CD4-positive, alpha-beta T cell treated with Interleukin-1 beta for 1 hour (primary cell): ENCODE measurements at places on chromosomes 6 and 20.
A peak's percentile ranks its signal among the peaks of the same experiment; 100 is the strongest.

DNA sequence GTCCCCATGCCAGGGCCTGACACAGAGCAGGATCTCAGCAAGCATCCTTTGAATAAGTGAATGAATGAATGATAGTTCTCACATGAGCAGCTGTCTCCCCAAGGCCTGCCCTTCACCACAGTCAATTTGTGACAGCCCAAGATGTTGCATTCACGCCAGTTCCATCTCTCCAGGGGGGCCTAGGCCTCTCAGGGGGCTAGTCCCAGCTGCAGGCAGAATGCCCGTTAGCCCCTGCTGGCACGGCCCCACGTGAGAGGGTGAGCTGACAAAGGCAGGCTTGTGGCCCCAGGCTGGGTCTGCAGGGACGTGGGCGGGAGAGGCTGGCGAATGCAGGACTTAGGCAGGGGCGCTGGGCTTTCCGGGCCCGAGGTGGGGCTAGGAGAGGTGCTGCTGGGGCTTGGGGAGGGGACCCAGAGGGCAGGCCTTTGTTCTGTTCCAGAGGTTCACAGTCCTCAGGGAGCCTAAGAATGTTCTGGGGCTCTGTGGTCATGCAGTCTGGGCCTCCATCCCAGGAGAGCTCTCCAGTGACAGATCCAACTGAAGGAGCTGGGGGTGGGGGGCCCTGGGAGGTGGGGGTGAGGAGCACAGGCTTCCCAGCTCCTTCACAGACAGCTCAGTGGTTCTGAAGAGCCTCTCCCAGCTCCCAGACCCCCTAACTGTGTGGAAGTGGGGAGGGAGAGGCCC is 30.5 kb upstream of the TLDC2 start:
- DNase-seq: no peak

GRCh38 chr6:133376743-133377142 is 135.6 kb downstream of the EYA4 start:
- no peak for DNase-seq

GRCh38 chr6:136410201-136411024 is 120.8 kb upstream of the BCLAF1 start:
- DNase-seq: no peak

- no peak for DNase-seq
These were observed 52.6 kb upstream of the PDE7B start for GRCh38 chr6:135798751-135799515.

DNA sequence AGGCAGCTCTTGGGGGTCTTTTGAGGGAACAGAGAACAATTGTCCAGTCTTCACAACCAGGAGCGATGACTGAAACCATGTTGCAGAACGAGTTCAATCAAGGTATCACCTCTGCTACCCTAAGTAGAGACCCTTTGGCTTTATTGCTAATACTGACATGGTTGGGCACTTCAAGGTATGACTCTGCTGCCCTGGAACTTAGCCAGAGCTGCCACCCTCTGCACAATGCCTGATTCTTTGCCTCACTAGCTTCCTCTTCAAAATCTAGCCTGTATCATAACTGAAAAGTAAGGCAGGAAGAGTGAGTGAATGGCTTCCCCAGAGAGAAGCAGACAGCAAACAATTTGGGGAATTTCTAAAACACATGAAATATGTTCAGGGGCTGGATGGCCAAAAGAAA is 592.7 kb upstream of the NRSN1 start:
- no peak for DNase-seq

GRCh38 chr6:169173532-169174268 is 79.9 kb downstream of the THBS2 start:
- DNase-seq: no peak

DNA sequence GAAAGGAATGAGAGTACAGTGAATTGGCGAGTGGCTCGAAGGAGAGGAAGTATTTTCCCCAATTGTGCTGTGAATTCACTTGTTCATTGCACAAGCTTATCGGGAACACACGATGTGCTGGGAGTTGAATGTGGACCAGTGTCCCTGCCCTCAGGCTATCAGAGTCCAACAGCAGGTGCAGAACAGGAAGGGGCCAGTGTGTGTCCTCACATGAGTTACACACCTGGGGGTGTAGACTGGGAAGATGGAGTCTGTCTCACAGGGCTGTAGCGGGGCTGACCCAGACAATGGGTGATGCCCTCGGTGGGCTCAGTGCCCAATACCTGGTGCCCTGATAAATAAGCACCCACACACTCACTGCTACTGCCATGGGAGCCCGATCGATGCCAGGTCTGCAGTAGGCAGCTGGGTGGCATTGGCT is 14.4 kb downstream of the DUSP22 start:
- DNase-seq: no peak

DNA sequence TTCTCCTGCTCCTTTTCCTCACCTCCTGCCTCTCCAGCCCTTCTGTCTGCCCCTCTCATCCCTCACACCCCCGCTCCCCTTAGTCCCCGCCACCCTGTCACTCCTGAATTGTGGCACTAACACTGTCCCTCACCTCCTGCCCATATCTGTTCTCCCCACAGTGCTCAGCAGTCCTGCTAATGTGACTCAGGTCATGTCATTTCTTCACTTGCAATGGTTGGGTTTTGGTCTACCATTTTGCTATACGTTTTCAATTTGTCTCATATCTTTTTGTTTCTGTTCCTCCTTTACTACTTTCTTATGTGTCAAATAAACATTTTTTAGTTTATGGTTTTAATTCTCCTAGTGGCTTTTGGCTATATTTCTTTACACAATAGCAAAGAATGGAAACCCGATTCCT is 1.3 kb upstream of the HLA-B start:
- DNase-seq: no peak

GRCh38 chr6:3061501-3061941 is 6.8 kb upstream of the RIPK1 start:
- no peak for DNase-seq

DNA sequence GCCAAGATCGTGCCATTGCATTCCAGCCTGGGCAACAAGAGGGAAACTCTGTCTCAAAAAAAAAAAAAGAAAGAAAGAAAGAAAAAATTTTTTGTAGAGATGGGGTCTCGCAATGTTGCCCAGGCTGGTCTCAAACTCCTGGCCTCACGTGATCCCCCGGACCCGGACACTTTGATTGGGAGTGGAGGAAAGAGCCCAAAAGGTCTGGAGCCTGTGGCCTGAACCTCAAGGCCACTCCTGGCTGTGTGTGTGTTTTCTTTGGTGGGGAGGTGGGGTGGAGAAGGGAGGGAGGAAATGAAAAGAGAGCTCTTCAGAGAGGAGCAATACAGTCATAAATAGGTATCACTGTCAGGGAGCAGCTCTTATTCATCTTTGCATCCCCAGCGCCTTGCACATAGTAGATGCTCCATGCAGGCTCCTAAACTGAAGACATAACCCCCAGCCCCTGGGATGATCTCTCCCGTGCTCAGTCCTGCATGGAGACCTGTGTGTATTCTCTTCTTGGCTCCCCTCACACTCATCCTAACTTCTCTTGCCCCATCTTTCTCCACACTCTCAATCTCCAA is 75.7 kb downstream of the FGD2 start:
- DNase-seq: no peak

DNA sequence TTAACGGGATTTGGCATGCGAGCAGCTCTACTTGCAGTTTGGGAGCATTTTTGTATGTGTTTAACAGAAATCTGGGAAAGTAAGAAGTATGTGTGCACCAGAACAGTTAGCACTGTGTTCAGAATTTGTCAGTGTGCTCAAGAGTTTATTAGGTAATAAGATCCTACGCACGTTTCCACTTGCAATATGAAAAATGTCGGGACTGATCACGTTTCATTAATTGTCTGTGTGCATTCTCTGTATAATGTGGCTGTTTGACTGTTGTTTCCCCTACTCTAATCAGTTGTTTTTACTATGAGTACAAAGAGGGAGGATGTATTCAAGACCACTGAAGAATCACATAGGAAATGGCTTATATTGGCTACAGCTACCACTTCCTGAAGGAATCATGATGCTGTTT is 349.7 kb upstream of the POU3F2 start:
- no peak for DNase-seq

DNA sequence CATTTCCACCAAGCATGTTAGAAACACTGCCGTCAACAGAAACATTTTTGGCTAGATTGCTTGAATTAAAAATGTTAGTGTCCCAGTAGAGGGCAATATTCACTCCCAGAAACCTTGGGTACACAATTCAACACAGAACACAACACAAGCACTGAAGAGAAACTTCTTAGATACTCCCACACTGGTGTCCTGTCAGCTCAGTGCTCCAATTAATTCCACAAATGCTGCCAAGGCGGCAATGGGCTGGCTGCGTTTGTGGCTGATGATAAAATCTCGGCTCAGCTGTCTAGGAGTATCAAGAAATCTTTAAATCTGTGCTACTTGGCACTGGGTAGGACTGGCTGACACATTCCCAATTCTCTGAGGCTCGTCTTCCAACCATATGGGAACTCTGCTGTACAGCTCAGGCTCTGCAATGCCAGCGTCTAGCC is 39.3 kb downstream of the BEND3 start:
- DNase-seq: no peak

DNA sequence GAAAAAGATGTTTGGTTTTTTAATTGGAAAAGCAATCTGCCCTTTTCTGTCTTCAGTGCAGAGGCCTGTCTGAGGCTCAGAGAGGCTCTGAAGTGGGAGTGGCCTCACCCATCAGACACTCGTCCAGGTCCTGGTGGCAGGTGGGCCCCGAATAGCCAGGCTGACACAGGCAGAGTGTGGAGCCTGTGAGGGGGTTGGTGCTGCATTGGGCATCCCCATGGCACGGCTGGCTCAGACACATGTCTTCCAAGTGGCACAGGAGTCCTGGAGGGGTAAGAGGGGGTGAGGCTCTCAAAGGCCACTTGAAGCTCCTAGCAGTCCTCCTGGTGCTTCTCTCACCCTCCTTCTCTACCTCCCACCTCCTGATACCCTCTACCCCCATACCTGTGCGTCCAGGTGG is 3.8 kb downstream of the NOTCH4 start:
- DNase-seq: no peak

GRCh38 chr6:88705601-88706000 is 257.8 kb downstream of the RNGTT start:
- no peak for DNase-seq

DNA sequence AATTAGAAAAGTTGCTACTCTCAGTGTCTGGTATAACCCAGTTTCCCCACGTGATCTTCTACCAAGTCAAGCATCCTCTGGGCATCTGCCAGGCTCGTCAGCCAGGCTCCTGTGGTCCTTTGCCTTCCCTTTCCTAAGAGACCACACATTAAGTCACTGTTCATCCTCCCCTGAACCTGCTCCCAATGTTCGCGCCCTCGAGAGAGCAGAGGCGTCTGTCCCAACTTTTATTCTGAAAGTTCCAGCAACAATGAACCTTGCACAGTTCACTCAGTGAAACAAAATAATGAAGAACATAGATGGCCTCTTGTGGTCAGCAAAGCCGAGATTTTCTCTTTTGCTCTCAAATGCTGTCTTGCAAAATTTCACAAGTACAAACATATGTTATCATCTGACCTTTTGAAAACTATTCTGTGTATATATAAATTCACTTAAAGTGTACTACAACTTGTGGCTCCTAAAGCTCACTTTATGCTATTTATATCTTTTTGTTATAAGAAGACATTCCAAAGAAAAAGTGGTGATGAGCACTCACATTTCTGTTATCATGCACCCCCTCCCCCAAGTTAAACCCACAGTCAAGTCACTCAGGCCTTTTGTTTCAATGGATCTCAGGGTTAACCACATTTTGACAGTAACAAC is 39.2 kb upstream of the NHSL1 start:
- DNase-seq: no peak

DNA sequence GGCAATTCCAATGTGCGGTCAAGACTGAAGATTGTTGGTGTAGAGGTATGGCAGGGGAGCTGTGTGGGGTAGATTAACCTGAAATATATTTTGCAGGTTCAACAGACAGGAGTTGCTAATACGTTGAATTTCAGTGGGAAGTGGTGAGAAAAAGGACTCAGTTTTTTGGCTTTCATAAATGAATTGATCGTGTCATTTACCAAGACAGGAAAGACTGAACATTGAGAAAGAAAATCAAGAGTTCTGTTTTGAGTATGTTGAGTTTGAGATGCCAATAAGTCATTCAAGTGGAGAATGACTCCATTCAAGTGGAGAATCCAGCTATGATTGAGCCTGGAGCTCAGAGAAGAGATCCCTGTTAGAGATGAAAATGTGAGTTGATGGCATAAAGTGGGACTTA is 31.1 kb downstream of the NFYA start:
- DNase-seq: no peak

- DNase-seq: peak; percentile 79
These were observed 79.2 kb upstream of the RIPOR2 start for GRCh38 chr6:25014791-25015560.

DNA sequence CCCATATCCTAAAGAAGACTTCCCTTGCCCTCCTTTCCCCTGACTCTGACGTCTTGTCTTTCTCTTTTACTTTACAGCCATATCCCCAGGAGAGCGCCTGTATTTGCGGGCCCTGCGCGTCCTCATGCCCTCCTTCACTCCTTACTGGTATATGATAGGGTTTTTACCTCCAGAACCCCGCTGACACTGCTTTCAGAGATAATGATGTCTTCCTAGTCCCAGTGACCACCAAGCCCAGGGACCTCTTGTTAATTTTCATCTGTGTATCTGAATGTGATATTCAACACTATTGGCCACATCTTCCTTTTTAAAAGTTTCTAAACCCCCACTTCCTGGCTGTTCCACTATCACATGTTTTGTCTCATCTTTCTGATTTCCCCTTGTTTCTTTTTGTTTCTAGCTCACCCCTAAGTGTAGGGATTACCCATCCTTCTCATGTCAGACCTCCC is 102.0 kb downstream of the HIVEP1 start:
- no peak for DNase-seq

- DNase-seq: no peak
These were observed 295.5 kb upstream of the ADGRB3 start for GRCh38 chr6:68339488-68340131.

DNA sequence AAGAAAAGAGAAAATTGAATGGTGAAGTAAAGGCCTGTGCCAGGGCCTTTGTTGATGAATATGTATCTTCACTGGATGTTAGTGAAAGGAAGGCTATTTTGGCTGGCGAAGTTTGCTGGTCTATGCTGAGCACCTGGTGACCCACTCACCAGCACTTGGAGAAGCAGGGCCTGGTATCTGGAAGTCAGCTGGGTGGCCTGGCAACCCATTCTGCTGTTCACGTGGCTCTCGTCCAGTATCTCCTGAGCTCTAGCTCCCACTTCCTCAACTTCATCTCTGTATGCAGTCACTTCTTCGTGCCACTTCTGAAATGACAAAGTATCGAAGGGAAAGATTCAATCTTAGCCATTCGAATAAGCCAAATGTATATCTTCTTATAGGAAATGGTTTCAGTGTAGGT is 283.7 kb downstream of the SYNE1 start:
- DNase-seq: no peak

GRCh38 chr20:56249244-56249955 is 868 bp downstream of the MC3R start:
- no peak for DNase-seq

- no peak for DNase-seq
These were observed 282.8 kb downstream of the ALDH8A1 start for GRCh38 chr6:134667111-134667510.

DNA sequence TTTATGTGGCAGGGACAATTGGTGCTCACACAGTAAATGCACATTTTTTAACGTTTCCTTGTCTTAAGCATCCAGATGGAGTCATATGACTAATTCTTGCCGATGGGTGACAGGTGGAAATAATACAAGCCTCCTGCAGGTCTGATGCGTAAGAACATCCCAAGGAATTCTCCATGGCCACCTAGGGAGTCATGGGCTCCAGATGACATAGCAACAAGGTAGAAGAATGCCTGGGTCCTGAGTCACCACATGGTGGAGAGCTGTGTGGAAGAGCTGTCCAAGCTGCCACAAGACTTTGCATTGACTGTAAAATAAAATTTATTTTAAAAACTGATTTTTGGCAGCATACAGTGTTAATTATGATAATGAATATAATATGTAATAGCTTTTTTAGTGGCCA is 77.0 kb upstream of the MAP3K7 start:
- DNase-seq: no peak
